ENCODE measurements at places on chromosomes 4 and X. TPM values are rescaled to one million over a fixed set of nuclear protein-coding genes. Genes with fewer than 3 reads are reported as not detected.

The GNRHR gene
- total RNA-seq, result not detected

DNA sequence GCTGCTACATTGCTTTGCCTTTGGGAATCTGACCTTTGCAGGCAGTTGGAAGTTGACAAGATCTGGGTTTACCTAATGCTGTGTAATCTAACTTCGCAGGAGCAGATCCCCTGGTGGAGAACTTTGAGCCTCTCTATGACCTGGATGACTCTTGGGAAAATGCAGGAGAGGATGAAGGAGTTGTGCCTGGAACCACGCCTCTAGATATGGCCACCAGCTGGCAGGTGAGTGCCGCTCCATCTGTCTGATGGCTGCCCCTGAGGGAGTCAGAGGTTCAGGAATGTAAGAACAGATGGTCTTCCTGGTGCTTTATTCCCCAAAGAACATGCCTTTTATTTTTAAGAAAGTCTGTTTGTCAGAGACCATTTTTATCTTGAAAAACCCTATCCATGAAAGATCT is 109.3 kb downstream of the NFKB1 start:
- no peaks in the 10 kb centered on the region for H3K36me3 ChIP-seq
- H3K27me3 ChIP-seq, result no peaks in the 10 kb centered on the region
- no peak for DNase-seq
- H3K27ac ChIP-seq, result no peak overlapping the region
- no peak overlapping the region for H3K4me3 ChIP-seq

The FNIP2 gene
- 9.6 TPM for total RNA-seq

The MAGEB16 gene
- total RNA-seq, result not detected

The TAF7L gene
- total RNA-seq, result not detected

- H3K4me3 ChIP-seq, result no peak overlapping the region
- no peaks in the 10 kb centered on the region for H3K27me3 ChIP-seq
- H3K27ac ChIP-seq, result no peak overlapping the region
- H3K36me3 ChIP-seq, result peaks cover 41% of the 10 kb centered on the region
- DNase-seq, result peak; percentile 48
Observed at GRCh38 chrX:119784747-119785446, 6.5 kb downstream of the RPL39 start.

The COX7B2 gene
- not detected for total RNA-seq

The SPANXA2 gene
- total RNA-seq, result not detected

The ASB12 gene
- 0.29 TPM for total RNA-seq

Measured in H9 (cell line).